NCI-H1417 treated with DMSO at 0.1 percent for 48 hours (cell line): ENCODE measurements at places on chromosomes 5 and 9.
A peak's percentile ranks its signal among the peaks of the same experiment; 100 is the strongest.

DNA sequence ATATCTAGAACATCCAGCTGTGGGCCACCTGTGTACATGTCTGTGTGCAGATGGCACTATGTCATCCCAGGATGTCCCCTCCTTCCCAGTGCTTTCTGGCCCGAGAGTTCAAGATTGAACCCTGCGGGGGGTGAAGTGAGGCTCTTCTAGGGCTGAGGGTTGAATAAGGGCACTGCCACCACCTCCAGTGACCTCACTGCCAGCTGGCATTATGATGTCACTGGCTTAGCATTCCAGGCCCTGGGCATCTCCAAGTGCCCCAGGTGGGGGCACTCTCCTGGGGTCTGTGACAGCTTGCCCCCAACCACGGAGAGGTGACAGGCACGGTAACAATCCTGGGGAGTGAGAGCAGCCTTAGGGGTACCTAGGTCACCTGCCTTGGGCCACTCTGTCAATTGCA is 27.1 kb downstream of the CXXC5 start:
- no peak for DNase-seq

- DNase-seq: peak; percentile 77
Measured at GRCh38 chr9:7287065-7287464, 512.5 kb downstream of the DMAC1 start.

GRCh38 chr9:2072752-2073405 is 57.7 kb downstream of the SMARCA2 start:
- no peak for DNase-seq

- no peak for DNase-seq
Measured at GRCh38 chr9:36946653-36947052, 87.4 kb downstream of the PAX5 start.

DNA sequence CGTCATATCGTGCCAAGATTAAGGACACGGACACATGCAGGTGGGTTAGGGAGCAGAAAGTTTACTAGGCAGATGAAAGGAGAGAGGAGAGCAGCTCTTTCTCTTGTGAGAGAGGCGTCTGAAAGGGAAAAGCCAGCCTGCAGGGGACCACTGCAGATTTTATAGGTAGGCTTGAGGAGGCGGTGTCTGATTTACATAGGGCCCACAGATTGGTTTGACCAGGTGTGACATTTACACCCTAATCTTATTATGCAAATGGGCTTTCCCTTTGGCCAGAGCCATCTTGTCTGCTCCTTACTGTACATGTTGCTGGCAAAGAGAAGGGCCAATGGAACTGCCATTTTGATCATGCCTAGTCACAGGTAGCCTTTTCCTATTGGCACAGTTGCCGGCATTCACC is 137.2 kb upstream of the TAF11L2 start:
- no peak for DNase-seq

DNA sequence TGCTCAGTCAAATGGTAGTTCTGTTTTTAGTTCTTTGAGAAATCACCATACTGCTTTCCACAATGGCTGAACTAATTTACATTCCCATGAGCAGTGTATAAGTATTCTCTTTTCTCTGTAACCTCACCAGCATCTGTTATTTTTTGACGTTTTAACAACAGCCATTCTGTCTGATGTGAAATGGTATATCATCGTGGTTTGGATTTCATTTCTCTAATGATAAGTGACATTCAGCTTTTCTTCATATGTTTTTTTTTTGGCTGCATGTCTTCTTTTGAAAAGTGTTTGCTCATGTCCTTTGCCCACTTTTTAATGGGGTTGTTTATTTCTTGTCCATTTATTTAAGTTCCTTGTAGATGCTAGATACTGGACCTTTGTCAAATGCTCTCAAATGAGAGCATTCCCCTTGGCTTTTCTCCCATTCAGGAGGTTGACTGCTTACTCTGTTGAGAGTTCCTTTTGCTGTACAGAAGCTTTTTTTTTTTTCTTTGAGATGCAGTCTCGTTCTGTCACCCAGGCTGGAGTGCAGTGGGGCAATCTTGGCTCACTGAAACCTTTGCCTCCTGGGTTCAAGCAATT is 58.7 kb upstream of the RGMB start:
- no peak for DNase-seq

GRCh38 chr5:15007646-15008045 is 136.1 kb upstream of the ANKH start:
- DNase-seq: no peak

DNA sequence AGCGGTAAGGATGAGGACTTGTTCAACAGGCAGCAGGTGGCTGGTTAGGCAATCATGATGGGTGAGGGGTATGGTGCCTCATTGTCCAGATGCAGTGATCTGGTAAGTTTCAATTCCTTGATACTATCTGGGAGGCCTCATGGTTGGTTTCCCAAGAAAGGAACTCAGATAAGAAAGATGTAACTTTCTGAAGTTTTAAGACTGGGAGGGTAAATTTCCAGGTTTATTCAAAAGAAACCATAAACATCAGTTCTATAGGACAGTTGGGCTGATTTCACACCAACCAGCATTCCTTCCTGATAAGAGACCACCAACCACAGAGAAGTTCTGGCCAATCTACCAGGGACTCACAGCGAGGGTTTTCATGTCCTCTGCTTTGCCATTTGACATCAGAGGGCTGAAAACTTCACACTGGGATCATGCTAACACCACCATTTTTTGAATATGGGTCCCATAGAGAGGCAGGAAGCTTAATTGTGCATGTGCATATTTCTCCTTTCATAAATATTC is 773 bp upstream of the AGGF1 start:
- no peak for DNase-seq

- no peak for DNase-seq
Measured at GRCh38 chr5:93277051-93277450, 304.0 kb downstream of the NR2F1-AS1 start.

DNA sequence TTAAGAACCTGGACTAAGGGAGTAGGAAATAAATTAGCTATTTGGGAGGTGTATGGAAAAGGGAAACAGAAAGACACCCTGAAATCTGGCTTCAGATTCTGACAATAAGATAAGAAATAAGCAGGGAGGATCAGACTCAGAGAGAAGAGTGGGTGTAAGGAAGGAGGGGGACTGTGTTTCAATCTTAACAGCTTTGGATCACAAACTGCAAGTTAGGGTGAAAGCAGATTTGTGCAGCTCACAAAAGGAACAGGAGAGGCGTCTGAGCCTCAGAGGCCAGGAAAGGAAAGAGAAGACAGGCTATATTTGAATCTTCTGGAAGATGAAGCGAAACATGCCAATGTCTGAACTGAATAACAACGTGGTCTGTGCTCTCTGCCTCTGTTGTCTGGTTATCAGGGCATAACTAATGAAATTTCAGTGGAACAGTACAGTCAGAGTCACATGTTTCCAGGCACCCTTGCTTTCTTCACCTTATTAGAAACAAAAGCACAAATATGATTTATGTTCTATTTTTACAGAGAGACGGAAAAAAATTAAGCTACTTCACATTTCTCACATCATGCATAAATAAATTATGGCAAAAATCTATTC is 26.6 kb downstream of the SGTB start:
- DNase-seq: no peak

- no peak for DNase-seq
Measured at GRCh38 chr5:150516011-150516410, 8.1 kb downstream of the NDST1 start.

DNA sequence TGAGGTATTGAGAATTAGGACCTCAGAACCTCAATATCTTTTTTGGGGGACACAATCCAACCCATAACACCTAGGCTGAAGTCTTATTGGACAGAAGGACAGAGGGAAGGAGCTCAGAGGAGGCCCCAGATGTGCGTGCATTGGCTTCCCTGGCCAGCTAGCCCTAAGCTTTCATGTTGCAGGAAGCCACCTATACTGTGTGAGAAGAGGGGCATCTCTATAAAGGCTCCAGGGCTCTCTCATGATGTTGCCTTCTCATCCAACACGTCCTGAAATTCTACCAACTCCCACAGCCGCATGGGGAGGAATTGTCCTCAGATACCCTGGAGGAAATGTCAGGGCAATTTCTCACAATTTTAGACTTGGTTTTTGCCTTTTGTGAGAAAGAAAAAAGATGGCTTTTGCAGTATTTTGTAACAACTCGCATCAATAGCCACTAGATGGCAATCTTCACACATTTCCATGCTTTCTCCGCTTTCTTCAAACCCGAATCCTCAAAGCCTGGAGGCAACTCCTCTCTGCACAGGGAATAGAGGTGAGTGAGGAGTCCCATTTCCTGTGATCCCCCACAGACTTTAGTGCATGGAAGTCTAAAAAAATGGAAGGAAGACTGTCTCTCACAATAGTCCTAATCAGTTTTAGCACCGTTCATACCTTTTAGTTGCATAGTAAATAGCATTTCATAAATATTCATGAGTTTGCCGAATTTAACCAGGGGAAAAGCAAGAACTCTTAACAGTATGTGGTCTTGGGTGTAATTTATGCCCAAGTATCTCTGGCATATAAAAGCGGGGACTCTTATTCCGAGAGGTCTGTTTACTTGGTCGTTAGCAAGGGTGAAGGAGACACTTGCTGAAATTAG is 7.4 kb upstream of the PPP3R2 start:
- DNase-seq: peak; percentile 54

GRCh38 chr5:76460104-76460503 is 57.0 kb downstream of the IQGAP2 start:
- DNase-seq: no peak

DNA sequence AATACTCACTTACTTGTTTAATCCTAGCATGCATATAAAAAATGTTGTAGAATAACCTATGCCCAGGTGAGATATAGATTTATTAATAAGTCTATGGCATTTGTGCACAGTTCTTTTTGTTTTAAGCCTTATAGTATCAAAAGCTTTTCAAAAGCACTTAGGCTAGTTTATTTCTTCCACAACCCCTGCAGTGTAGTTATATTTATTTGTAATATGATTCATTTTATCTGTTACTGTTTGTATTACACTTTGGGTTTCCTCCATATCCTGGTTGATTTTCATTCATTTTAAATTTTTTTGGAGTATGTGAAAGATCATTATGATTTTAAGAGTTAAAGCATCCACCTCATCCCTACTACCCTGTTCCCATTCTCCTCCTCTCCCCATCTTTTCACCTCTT is 18.8 kb upstream of the ARHGEF28 start:
- DNase-seq: no peak

- DNase-seq: peak; percentile 97
Measured at GRCh38 chr5:20610681-20611080, 622.7 kb upstream of the CDH18 start.

GRCh38 chr5:137292461-137293027 is 206.6 kb downstream of the SPOCK1 start:
- DNase-seq: no peak

DNA sequence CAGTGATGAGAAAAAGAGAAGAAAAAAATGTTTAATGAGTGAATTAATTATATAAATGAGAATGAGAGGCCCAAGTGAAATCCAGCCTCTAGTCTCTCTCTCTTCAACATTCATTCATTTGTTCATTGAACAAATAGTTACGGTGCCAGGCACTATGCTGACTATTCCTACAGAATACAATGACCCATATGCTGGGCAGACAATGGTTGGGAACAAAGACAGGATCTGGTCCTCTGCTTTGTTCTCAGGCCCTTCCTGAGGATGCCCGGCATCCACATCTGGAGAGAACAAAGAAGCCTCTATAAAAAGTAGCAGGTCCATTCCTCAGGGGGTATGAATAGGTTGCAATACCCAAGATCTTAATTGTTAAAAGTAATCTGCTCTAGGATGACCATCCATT is 6.9 kb downstream of the ADAM19 start:
- no peak for DNase-seq

GRCh38 chr5:16970260-16970659 is 34.2 kb upstream of the MYO10 start:
- DNase-seq: no peak
